ENCODE measurements at places on chromosomes 7 and 10.

GRCh38 chr10:1127629-1128028 lies 71.4 kb downstream of the WDR37 start:
- DNase-seq = no peak

- DNase-seq = no peak
Observed at GRCh38 chr10:92719991-92720830, 30.5 kb downstream of the HHEX start.

- DNase-seq = peak; percentile 34
Observed at GRCh38 chr7:157625973-157626742, 289.4 kb downstream of the DNAJB6 start.

- no peak for DNase-seq
Observed at GRCh38 chr7:131014906-131015656, 281.1 kb upstream of the KLF14 start.

GRCh38 chr7:95910341-95910740 lies 138.0 kb downstream of the DYNC1I1 start:
- no peak for DNase-seq

- DNase-seq = no peak
Observed at GRCh38 chr10:110011681-110012080, 3.9 kb downstream of the ADD3 start.

- no peak for DNase-seq
Observed at GRCh38 chr10:22324413-22324812, 3.5 kb downstream of the BMI1 start.
